ENCODE measurements at places on chromosomes 2 and 18.

DNA sequence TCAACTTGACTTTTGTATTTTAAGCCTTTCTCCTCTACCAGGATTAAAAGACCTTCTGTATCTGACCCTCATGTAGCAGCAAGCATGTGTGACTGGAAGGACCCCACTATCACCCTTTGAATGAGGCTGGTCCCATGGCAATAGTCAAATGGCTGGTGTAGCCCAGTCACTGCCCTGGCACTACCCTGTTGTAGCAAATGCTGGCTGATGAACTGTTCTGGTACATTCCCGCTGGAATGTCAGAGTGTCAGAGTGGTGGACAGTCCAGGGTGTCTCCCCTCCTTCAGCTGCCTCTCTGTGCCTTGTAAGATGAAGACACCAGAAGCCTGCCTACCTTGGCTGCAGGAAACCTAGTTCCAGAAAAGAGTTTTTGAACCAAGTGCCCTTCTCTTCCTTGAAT, 115.7 kb downstream of the ACKR3 start:
- no peak for DNase-seq

DNA sequence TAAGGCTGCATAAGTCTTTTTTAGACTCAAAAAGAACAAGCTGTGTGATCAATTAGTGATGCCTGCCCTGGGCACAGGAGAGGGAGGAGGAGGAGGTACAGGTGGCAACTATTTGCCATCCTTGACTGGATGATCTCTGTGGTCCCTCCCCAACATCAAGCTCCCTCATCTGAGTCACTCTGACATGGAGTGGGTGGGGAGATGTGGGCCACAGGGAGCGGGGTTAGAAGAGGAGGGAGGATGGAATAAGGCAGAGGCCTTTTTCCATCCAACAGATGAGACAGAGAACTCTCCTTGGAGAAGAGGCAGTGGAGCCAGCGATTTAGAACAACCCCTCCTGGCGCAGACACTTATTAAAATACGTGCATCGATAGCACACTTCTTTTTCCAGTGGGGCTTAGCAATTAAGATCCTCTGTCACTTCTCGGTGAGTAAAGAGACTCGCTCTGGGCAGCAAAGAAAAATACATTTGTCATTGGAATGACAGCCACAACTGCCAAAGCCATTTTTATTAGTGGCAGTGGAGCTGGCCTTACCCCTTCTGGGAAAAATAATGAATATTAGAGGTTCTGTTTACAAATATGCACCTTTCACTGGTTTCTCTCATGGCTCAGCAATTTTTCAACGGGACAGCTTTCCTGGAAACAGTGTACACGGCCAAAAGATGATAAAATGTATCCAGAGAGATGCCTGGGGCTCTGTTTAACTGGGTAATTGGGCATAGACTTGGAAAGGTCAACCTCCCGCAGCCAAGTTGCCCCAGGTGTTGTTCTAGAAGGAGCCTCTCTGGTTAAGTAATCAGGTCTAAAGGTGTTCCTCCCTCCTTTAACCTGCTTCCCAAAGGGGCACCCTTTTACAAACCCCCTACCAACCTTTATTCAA, 238.4 kb upstream of the CXCR4 start:
- DNase-seq, result no peak

GRCh38 chr18:25223899-25224886, 127.8 kb downstream of the ZNF521 start:
- no peak for DNase-seq

DNA sequence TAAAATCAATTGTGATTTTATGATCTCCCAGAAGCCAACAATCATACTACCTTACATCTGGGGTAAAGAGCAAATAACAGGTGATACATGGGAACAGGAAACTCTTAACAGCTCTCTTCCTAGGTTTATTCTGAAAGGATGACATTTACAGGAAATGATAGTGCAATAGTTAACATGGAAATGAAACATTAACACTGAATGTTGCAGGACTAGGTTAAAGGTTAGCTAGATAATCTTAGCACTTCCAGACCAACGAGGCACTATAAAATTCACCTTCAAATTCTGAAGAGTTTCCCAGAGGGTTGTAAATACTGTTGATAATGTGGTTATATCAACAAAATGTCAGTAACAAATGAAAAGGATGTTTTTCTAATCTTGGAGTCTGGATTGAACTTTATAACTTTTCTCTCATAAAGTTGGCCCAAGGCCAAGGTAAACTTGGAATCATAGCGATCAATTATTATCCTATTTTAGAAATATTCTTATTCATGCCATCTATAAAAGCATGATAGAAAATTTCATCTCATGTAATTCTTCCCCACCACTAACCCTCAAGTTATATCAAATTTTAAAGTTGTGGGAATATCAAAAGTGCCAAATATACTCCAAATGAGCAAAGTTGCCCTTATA, 32.9 kb upstream of the GCG start:
- no peak for DNase-seq

GRCh38 chr18:811892-812375, at the start of gene YES1:
YES1 (minus strand) TSS chr18:812242; CDS start chr18:756827, 55,415 bp downstream.
- DNase-seq, result no peak

- DNase-seq, result no peak
These were observed 4.6 kb upstream of the ST8SIA3 start for GRCh38 chr18:57347784-57348183.

DNA sequence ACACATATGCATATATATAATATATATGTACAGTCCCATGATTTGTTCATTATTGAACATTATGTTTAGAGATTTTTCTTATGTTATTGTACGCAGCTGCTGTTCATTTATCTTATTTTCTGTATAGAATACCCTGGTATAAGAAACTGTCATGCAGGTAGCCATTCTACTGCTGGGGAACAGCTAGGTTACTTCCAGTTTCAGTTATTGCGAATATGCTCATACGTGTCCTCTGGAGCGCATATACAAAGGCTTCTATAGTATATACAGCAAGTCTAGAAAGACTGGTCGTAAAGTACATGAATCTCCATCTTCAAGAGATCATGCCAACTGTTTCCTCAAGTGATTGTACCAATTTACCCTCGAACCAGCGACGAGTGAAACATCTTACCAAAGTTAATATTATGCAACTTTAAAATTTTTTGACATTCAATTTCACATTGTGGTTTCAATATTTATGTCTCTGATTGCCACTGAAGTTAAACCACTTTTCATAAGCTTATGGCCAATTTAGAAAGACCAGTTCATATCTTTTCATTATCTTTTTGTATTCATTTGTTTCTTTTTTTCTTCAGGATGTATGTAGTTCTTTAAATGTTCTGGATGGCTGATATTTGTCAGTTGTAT, 53.5 kb downstream of the RDH14 start:
- no peak for DNase-seq

DNA sequence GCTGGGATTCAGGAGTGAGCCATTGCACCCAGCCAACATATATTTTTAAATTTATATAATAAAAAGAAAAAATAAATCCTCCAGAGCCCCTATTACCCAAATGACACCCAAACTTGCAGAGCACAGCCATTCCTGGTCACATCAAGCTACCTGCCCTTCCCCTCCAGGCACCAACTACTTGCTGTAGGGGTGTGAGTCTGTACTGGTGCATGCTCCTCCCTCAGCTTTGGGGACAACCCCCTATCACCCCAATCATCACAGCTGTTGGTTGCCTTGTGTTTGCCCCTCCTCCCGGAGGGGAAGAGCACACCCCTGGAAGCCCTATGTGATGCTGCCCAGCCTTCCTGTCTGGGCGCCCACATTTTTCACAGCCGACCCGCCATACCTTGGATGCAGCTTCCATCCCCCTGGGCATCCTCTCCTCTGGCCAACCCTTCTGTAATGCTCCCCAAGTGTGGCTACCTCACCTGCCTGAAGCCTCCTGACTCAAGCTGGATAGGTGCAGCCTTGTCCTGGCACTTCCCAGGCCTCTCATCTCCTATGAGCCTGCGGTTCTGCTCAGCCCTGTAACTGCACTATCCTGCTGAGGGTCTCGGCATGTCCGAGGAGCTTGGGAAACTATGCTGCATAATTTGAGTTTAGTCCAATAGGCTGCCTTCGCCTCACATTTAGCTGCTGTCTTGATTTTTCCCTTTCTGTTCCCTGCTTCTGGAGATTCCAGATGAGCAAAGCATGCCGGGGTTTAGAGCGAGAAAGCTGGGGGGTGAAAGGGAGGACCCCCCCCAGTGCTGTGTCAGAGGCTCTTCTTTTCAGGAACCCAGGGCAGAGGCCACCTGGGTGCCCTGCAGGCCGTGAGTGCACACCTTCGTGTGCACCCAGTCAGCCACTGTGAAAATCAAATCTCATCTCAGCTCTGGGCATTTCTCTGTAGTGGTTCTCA, 27.2 kb downstream of the CHST10 start:
- DNase-seq, result no peak

DNA sequence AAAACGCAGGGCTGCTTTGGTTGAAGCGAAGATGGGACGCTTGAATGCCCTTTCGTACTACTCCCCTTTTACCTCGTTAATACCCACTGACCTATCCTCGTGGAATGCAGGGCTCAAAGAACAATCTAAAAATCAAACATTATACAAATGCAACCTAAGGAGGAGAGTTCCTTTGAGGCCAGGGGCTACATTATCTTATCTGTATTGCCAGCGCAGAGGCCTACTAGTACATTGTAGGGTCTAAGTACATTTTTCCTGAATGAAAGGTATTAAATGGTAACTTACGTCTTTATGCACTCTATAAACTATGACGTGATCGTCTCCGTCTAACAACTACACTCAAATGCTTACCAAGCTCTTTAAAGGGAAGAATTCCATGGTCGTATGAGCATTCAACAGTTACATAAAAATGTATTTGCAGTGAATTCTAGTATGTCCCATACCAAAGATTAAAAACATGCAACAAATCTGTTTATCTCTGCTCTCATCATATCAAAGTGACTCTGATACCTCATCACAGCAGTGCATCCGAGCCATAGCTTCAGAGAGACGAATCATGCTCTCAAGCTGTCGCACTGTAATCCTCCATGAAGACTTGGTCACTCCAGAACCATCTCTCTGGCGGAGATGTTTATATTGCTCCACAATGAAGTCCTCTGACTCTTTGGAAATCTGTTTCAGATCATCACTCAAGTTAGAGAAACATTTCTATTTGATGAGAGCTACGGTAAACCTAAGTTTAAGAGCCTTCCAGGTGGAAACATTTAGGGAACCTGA, 14.1 kb upstream of the LCT start:
- DNase-seq, result no peak

- DNase-seq, result no peak
These were observed 957.7 kb upstream of the GYPC start for GRCh38 chr2:125698280-125698679.

DNA sequence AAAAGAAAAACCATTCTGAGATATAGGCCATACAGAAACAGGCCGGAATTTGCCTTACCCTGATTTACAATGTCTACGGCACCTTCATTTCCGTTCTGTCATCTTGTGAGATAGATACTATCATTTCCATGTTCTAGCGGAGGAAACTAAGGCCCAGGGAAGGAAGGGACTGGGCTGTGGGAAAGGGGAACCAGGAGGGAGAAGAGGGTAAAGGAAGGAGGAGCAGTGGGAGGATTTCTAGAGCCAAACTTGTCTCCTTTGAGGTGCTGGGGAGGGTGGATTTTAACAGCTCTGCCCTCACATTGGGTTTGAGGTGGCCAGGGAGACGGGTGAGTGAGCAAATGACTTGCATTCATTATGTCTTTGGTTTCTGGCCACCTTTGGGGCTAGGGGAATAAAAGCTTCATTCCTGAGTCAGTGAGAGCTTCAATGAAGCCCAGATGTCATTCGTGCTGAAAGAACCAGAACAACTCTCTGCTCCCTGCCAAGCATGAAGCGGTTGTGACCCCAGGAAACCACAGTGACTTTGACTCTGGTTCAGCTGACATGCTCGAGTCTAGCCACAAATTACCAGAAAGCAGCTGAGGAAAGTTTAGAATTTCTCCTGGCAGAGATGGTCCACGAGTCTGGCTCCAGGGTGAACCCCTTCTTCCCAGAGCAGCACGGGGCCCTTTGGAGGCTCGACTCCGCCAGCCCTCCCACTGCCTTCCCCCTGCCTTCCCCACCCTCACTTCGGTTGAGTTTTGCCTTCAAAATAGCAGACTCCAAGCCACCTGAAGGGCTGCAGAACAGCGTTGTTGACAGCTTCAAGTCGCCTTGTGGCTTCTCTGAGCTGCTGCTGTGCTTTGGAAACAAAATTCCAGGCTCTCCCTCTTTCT, 3.8 kb downstream of the ACTG2 start:
- no peak for DNase-seq

- DNase-seq, result no peak
These were observed 93.1 kb downstream of the PIK3C3 start for GRCh38 chr18:42048158-42048557.

DNA sequence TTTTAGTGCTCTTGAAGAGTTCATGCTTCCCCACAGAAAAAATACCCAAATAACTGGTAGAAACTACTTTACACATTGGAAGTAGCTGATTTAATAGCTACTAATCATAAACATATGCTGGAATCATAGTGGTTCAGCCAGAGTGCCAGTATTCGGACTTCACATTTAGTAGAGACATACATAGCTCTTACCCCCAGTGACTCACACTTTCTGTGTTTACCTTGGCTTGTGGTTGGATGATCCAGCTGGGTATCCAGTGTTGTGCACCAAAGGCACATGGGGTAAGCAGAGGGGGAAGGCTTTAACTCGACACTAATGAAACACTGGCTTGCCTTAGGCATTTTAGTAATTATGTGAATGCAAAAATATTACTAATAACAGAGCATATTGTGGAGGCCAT, 18.1 kb downstream of the ARHGAP28 start:
- DNase-seq, result no peak

DNA sequence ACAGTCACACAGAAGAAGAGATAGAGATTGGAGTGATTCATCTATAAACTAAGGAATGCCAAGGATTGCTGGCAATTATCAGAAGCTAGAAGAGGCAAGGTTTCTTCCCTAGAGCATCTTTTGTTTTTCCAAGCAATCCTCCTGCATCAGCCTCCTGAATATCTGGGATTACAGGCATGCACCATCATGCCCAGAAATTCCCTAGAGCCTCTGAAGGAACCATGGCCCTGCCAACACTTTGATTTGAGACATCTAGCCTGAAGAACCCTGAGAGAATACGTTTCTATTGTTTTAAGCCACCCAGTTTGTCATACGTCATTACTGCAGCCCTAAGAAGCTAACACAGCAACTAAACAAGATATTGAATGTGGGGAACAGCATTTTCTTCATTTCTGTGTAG, 525.0 kb downstream of the ERBB4 start:
- no peak for DNase-seq

DNA sequence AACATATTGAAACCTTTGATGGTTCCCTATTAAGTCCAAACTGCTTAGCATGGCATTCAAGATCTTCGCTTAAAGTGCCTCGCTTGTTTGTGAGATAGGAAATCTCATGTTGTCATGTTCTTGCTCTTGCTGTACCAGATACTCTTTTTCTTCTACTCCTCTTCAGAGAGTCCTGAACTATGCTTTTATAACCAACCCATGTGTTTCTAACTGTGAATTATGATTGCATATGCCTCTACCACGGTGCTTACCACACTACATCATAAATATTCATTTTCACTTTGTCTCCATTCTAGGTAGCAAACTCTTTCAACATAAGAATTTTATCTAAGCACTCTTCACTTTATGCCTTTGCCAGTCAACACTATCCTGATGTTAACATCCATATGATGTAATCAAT, 23.6 kb downstream of the STAT4 start:
- no peak for DNase-seq
